ENCODE measurements at places on chromosomes 3 and 15.

GRCh38 chr15:79132770-79133169 is 42.2 kb upstream of the RASGRF1 start:
- DNase-seq = no peak

DNA sequence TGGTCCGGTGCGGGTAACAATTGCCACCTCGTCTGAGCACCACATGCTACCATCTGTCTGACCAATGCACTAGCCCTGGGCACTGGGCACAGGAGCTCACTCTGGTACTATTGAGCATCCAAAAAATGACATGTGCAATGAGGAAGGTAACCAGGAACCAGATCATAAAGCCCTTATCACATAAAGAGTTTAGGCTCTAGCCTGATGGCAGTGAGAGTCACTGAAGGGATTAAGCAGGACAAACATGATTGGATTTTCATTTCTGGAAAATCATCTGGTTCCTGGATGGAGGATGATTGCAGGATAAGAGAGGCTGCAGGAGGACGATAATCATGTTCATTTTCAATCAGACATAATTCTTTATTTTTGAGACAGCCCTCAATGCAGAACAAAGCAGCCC is 12.4 kb downstream of the NDUFB4 start:
- no peak for DNase-seq

DNA sequence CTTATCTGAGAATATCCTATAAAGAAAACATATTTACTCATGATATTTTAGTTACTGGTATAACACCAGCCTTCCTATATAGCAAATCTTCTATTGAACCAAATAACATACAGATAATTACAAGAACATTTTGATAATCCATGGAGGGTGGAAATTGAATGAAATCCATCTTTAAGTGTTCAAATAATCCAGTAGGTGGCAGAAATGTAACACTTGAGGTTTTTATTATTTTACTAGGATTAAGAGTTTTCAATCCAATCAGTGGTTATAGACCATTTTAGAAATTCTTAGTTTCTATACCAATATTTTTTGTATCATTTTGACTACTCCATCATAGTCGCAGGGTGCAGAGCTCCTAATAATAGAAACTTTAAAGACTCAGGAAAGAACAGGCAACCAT is 101.9 kb upstream of the KCNH8 start:
- DNase-seq = no peak

DNA sequence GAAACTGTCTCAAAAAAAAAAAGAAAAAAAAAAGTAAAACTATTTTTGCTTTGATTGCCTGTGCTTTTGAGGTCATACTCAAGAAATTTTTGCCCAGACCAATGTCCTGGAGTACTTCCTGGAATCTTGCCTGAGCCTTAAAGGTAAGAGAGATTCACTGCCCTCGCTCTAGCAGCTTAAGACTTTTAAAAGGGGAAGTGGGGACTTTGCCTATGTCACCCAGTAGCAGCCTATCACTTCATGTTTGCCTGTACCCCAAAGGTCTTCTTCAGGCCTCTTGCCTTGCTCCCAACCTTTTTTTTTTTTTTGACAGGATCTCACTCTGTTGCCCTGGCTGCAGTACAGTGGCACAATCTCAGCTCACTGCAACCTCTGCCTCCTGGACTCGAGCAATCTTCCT is 18.9 kb upstream of the GOLGB1 start:
- DNase-seq = no peak

DNA sequence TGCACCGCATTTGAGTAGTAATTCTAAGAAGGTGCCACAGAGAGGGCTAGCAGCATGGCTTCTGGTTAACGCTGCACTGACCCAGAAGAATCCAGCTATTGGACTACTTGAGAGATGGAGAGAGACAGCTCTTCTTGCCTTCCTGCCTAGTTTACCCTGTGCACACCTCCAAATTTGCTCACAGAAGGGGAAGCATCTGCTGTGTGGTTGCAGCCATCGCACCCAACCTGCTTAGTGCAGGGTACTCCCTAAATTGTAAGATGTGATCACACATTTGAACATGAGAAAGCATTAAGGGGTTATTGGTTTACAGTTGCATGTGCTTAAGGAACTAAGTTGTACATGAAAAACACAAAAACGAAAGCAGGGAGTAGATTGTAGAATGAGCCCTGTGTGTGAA is 122.1 kb downstream of the FOXB1 start:
- no peak for DNase-seq

- DNase-seq = no peak
Observed at GRCh38 chr15:96292635-96293034, 37.9 kb upstream of the NR2F2 start.

GRCh38 chr3:148089171-148089570 is 608.5 kb upstream of the AGTR1 start:
- DNase-seq = no peak

DNA sequence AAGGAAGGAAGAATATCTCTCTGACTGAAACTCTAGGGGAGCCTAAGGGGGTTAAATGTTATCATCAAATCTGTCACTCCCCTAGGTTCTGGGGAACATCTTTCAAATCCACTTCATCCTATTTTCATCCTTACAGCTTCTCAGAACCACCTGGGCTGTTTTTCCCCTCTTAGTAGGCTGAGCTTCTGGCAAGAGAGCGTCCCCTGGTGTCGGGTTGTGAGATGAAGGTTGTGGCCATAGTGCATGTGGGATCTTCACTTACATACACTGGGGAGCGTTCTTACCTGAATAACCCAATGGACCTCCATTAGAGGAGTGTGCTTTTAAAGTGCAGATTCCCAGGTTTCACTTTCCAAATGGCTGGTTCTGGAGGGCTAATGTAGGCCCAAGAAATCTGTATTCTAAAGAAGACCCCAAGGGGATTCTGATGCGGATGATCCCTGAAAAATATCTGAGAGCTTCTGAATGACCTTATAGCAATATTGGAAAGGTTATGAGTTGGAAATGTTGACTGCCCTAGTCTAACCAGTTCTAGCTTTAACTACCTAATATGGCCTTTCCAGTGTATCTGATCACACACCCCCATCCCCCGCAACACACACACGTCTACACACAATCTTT is 663.7 kb downstream of the AGBL1 start:
- DNase-seq = no peak

DNA sequence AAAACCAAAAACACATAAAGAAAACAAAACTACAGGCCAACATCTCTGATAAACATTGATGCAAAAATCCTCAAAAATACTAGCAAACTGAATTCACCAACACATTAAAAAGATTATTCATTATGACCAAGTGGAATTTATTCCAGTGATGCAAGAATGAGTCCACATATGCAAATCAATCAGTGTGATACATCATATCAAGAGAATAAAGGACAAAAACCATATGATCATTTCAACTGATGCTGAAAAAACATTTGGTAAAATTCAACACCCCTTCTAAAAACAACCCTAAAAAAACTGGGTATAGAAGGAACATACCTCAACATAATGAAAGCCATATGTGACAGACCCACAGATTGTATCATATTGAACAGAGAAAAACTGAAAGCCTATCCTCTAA is 265.6 kb upstream of the DCBLD2 start:
- no peak for DNase-seq

GRCh38 chr3:166731701-166732100 is 648.4 kb downstream of the ZBBX start:
- DNase-seq = no peak

- DNase-seq = peak; percentile 23
Observed at GRCh38 chr15:44711743-44712345, 527 bp downstream of the B2M start.

DNA sequence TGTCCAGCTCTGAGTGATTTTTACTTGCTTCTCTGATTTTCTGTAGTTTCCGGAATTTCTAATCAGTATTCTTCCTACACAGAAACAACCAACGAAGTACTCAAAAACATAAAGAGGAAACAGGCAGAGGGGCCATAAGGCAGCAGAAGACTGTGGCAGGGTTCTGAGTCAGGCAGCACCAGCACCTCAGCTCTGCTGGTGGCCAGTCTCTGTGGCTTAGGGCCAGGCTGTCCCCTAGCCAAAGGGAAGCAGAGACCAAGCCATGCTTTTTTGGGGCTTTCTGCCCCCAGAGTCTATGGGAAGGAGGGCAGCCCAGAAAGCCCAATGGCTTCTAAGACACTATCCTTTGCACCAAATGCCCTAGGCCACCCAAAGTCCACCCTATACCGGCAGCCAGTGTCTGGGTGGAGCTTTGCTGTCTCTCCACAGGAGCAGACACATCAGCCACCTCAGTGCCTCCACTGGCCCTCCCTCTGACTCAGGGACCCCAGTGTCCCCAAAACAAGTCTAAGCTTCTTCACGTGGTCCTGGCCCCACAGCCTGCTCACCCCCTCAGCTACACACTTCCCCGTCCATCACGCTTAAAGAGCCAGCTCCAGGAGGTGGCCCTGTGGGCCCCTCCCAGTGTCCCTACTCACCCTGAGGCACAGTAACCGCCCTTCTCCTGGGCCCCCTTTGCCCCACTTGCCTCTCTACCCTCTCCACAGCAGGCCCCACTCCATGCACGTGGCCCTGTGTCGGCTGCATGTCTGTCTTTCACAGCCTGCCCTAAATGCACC is 46.2 kb downstream of the CCDC12 start:
- no peak for DNase-seq

DNA sequence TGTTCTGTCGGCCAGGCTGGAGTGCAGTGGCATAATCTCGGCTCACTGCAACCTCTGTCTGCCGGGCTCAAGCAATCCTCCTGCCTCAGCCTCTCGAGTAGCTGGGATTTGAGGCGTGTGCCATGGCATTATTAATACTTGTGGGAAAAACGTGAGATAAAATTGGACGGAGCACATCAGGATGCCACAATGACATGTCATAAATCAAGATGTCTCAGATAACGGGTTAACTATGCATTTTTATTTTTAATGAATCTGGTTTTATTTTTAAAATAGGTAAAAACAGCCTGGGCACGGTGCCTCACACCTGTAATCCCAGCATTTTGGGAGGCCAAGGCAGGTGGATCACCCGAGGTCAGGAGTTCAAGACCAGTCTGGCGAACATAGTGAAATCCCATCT is 212.8 kb downstream of the TBC1D5 start:
- DNase-seq = no peak

- no peak for DNase-seq
Observed at GRCh38 chr3:50657407-50657806, 17.3 kb upstream of the DOCK3 start.

DNA sequence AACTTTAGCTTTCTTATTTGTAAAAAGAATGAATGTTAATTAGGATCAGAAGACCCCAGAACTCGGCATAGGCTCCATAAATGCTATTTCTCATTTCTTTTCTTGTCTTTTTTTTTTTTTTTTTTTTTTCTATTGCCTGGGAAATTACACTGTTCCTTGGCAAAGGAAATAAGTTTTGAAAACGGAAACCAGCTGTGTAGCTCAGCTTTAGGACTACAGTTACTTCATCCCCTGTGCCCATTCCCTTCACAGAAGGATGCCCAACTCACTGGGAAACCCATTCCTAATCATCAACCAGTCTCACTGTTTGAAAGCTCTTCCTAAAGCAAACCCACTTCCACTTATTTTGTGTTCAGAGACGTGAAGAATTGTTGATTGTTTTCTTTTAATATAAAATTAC is 254.0 kb upstream of the IL12A start:
- DNase-seq = no peak

DNA sequence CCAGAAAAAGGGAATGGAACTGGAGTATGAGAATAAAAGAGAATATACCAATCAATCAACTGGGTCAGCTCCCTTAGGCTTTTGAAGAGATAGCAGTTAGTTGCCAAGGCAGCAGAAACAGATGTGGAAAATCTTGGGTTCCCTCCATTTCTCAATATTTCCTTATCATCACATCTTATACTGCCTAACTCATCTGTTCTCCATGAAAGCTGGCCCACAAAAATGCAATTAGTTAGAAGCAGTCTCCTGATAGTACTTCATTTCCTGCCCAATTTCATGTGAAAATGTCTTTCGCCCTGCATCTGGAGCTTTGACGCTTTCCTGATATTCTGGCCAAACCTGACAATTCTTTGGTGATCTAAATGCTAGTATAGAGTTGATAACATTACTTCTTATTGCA is 30.1 kb upstream of the SPTSSB start:
- no peak for DNase-seq

DNA sequence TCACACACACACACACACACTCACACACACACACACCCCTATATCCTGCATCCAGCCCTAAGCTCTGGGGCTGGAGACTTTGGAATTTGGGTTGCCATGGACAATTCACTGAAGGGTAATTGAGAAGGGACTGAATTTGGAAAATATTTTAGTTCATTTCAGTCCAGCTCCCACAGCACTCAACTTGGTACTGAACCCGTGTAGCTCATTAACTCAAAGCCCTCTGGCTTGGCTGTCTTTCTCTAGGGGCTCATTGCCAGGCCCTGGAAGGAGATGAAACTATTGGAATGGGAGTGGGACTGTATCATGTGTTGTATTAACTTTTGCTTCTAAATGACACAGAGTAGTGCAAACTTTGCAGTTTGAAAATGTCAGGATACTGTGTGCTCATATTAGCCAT is 157.3 kb downstream of the EPHB1 start:
- DNase-seq = no peak
